ENCODE measurements at places on chromosomes 6 and 20.

DNA sequence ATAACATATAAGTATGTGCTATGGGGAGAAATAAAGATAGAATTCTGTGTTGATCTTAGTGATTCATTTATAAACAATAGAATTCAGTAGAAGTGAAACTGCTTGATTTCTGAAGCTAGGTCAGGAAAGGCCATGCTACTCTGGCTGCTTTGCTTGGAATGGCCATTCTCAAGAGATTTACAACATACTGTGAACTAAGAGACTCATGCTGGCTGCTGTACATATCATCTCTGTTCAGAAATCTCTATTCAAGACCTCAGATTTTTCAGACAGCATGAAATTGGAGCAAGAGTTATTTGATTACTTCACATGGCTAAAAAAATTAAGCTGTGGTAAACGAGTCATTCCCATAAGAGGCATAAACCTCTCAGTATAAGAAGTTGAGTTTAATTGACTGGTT, 662.6 kb downstream of the BCKDHB start:
- DNase-seq = no peak

GRCh38 chr6:135819665-135820064, 31.8 kb upstream of the PDE7B start:
- DNase-seq = no peak

GRCh38 chr6:148793721-148794120, 46.9 kb downstream of the UST start:
- DNase-seq = no peak

GRCh38 chr6:37566111-37566949, 66.6 kb upstream of the CCDC167 start:
- peak; percentile 59 for DNase-seq

DNA sequence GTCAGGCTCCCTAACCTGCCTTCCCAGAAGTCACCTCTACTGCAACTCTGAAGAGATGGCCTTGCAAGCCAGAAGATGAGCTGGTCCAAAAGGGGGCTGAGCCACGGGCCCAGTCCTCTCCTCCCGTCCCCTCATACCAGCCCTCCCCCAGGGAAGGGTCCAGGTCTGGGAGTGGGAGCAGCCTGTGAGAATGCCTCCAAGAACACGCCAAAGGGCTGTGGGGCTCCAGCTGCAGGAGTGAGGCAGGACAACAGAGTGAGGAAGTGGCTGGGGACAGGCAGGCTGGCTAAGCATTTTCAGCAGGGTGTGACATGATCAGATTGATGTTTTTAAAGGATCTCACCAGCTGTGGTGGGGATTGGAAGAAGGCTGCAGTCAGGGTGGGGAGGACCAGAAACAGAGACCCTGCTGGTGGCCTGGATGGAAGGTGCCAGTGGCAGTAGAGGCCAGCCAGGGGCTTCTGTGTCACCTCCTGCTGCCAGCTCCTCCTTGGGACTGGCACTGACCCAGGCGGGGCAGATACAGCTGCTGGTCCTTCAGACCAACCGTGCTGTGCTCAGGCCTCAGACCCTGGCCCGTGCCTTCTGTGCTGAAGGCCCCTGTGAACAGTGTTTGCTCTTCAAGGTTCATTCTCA, 257.6 kb downstream of the NRN1 start:
- no peak for DNase-seq

GRCh38 chr6:11804701-11805100, 26.1 kb upstream of the ADTRP start:
- no peak for DNase-seq

DNA sequence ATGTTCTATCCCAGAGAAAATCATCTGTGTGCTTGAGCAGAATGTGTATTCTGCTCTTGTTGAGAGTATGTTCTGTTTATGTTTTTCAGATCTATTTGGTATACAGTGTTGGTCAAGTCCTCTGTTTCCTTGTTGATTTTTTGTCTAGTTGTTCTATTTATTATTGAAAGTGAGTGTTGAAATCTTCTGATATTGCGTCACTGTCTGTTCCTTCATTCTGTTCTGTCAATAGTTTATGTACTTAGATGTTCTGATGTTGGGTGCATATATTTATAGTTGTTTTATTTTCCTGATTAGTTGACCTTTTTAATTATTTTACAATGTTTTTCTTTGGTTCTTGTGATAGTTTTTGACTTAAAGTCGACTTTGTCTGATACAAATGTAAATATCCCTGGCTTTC, 458.7 kb upstream of the HSF2 start:
- no peak for DNase-seq

DNA sequence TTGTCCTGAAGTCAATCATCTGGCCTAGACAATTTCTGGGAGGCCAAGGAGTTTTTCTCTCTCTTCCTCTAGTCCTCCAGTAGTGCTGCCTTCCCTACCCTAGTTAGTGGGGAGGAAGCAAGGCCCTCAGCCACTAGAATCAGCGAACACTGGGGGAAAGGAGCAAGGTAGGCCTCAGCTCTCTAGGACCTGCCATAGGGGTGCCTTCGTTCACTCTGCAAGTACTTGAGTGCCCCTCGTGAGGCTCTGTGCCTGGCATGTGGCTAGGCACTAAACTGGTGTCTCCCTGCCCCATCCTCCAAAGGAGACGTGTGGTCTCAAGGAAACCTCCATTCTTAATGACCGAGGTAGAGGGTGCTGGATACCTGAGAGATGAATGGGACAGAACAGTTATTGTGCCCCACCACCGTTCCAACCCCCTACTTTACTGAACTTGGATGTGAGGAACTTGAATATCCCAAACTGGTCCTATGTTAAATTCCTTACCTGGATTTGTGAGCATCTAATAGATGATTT, 1.1 kb downstream of the DEF6 start:
- DNase-seq = no peak

DNA sequence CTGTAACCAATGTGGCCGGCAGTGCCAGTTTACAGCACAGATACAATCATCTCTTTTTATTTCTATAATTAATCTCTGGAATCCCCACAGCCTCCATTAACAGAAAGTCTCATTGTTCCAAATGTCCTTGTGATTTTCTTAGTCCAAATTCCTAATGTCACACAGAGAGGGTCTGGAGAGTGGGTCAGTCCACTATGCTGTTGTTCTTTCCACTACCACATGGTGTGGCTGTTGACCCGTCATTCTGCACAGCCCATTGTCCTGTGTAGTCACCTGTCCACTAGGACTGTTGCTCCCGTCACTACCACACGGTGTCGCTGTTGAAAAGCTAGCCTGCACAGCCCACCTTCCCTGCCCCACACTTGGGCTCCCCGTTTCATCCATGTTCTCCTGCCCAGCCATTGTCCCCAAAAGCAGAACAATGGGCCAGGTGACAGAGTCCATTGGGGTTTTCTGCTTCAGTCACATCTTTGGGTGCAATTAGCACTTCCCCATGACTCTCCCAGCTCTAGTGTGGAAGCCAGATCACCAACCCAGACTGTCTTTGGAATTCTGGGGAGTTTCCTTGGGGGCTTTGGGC, 8.6 kb upstream of the LBP start:
- no peak for DNase-seq

GRCh38 chr6:54102238-54102637, 9.0 kb upstream of the MLIP start:
- no peak for DNase-seq

- DNase-seq = no peak
Observed at GRCh38 chr6:5361396-5361795, 100.1 kb downstream of the FARS2 start.

DNA sequence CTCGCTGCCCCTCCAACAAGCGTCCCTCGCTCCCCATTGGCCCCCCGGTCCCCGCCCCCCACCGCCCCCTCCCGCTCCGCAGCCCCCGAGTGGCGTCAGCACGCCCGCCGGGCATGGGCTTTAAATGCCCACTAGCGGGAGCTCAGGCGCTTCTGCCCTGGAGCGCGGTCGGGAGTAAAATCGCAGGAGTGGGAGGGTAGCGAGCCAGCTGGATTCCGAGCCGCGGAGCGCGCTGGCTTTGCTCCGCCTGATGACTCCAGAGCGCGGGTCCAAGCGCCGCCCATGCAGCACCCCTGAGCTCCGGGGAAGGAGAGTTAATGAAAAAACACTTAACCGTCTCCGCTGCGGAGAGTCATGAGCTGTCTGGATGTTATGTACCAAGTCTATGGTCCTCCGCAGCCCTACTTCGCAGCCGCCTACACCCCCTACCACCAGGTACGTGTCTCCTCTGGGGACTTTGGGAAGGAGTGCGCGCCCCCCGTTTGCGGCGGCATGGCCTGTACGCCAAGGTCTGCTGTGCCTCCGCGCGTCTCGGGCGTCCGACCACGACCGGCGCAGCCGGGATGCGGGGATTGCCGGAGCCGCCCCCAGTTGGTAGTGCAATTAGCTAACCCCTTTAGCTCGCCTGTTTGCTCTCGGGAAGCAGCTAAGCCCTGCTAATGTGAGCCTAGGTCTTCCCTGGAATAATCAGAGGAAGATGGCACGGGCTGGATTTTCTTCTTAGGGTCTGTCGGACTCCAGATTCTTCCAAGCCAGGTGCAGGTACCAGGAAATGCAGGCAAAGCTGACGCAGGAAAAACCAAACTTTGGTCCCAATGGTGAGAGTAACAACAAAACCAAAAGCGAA, at the start of gene VGLL2:
VGLL2 (plus strand) TSS at position 149 of the 847 bp plus-strand sequence; CDS start at position 355, 206 bp downstream.
- no peak for DNase-seq

GRCh38 chr20:25077610-25078169, 4.3 kb downstream of the VSX1 start:
- DNase-seq = no peak

DNA sequence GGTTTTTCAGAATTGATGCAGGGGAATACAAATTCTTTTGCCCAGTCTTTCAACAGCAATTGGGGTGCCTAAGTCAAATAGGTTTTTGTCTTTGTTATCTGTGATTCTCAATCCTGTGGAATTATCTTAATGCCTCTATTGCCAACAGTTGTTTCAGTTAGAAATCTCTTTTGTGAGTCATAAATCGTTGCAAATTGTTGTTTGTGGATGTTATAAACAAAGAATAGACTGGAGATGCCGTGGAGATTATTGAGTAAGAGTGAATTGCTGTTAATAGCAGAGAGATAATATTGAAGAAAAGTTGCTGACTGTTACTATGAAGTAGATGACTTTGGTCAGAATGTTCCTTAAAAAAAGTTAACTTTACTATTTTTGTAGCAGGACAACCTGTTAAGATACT, 63.7 kb upstream of the POPDC3 start:
- DNase-seq = no peak

DNA sequence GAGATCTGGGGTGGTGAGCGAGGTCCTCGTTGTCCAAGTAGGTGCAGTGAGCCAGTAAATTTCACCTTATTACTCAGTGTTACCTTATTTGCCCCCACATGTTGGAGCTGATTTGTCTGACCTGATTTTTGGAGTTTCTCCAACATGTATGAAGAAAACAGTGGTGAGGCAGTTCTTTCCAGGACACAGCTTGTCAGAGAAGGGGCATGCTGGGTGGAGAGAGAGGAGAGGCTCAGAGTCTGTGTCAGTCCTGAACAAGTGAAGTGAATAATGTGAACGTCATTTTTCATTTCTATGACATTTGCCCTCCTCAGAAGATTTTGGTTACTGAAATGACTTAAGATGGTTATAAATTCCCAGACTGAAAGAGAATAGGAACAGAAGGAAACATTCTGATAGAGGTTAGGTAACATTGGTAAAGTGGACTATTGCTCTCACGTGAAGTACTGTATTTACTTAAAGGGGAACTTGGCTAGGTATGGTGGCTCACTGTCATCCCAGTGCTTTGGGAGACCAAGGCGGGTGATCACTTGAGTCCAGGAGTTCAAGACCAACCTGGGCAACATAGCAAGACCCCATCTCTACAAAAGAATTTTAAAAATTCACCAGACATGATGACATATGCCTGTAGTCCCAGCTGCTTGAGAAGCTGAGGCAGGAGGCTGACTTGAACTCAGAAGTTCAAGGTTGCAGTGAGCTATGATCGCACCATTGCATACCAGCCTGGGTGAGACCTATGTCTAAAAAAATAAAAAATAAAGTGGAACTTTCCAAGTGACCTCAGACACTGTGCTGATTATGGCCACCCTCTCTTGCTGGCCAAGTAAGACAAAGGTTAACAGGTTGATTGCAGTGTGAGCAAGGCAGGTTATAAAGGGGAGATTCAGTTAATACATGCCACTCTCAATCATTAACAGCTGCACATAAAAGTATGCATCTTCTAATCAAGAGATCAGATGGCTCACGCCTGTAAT, 184.3 kb downstream of the EDN1 start:
- DNase-seq = no peak

DNA sequence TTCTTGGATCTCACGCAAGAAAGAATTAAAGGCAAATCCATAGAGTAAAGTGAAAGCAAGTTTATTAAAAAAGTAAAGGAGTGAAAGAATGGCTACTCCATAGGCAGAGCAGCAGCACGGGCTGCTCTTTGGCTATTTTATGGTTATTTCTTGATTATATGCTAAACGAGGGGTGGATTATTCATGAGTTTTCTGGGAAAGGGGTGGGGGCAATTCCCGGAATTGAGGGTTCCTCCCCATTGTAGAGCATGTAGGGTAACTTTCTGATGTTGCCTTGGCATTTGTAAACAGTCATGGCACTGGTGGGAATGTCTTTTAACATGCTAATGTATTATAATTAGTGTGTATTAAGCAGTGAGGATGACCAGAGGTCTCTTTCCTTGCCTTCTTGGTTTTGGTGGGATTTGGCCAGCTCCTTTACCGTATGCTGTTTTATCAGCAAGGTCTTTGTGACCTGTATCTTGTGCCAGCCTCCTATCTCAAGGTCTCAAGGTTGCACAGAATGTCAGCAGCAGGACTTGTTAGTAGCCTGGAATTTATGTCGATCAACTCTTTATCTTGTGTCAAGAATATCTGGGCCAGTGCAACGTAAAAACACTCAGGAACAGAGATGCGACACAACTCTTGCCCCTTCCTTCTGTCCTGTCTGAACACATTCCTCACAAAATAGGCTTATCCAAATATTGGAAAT, 931.4 kb downstream of the QKI start:
- DNase-seq = no peak

DNA sequence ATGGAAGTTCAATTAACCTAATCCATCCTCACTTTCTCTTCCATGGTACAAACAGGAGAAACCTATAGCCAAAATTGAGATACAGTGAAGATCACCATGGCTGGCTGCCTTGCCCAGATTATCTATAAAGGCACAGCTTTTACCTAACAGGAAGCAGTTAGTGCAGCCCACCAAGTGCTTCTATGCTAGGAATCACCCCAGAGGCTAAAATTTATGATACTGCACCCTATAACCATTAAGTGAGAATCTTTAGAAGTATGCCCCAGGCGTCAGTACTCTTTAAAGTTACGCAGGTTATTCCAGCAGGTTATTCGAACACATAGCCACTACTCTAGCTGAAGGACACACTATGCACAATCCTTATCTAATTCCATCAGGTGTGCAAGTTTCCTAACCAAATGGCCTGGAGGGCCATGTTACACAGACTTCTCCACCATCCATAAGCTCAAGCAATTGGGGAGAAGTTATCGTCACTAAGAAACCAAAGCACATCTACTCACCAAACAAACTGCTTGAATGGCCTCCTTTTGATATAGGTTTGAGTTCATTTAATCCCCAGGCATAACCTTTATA, 43.1 kb downstream of the MAN1A1 start:
- no peak for DNase-seq

DNA sequence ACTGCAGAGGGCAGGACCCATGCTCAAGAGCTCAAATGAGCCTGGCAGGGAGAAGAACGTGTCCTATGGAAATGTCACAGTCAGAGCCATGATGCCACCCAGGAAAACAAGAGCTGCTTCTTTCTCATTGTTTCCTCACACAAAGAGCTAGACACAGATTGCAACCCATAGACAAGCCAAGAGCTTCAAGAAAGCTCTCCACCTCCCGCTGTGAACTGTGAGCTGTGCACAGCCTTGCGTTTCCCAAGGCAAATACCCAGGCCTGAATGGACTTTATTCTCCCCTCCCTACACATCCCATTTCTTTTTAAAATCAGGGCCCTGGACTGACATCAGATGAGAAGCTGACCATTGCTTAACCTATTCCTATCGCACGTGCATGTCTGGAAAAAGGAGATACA, 388.8 kb downstream of the RNGTT start:
- DNase-seq = no peak

GRCh38 chr6:168352096-168352495, 32.5 kb upstream of the DACT2 start:
- no peak for DNase-seq
